ENCODE measurements at places on chromosomes 2 and 18.
A peak's percentile ranks its signal among the peaks of the same experiment; 100 is the strongest.

- no peak for DNase-seq
Measured at GRCh38 chr2:182428476-182428875, 1.6 kb upstream of the PDE1A start.

GRCh38 chr2:96747061-96747617, 7.3 kb upstream of the LMAN2L start:
- no peak for DNase-seq

GRCh38 chr2:172434821-172435605, 7.6 kb downstream of the ITGA6 start:
- no peak for DNase-seq

- DNase-seq: no peak
Measured at GRCh38 chr2:25514043-25514637, 159.2 kb downstream of the DTNB start.

DNA sequence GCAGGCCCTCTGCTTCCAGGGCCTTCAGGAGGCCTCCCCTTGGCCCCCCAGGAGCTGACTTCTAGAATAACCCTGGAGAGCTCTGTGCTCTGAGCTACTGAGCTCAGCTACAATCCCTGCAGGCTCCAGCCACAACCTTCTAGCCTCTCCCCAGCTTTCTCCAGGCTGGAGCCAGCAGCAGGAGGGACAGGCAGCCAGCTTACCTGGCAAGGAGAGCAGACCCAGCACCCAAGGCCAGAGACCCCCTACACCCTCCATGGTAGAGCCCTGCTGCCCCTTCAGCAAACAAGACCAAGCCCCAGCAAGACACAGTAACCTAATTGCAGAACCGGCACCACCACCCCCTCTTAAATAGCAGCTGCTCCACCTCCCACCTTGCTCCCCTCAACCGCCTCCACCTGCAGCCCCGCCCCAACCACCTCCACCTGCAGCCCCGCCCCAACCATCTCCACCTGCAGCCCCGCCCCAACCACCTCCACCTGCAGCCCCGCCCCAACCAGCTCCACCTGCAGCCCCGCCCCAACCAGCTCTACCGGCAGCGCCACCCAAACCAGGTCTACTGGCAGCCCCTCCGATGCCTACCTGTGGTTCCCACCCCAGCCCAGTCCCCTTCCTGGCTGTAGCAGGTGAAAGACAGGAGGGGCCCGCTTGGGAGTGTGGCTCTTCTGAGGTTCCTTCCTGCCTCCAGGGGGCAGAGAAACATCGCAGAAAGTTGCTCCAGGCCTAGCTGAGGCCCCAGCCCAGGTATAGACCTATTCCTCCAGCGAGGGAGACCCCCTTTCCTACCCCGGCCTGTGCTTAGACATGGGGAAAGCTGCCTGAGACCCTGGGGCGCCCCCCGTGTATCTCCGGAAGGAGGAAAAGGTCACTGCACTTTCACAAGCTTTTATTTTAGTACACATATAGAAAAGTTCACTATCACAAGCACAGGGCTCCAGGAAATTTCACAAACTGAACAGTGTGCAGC, at the start of gene ASTL:
Gene ASTL (minus strand): TSS at position 324 of the 967 bp plus-strand sequence. CDS start 66 bp downstream, at position 258.
- no peak for DNase-seq

DNA sequence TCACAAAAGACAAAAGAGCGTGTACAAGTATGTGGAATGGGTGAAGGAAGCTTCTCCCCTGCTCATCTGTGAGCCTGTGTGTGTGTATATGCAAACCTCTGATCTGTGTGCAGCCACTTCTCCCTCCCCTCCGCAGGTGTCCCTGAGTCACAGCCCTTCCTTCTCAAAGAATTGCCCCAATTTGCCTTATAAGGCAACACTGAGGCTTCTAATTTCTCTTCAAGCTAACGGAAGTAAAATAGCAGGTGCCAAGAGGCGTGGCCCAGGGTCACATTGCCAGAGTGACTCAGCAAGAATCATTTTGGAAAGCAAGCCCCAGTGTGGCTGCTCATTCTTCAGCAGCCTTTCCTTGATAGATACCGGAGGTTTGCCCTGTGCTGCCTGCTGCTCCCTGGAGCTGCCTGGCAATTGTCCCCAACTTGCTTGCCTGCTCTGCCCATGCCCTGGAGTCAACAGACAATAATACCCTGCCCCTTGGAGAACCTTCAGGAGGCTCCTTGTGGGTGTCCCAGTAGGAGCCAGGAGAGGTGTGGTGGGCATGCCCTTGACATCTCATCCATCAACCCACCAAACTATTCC, 37.3 kb upstream of the BMP10 start:
- DNase-seq: peak; percentile 55

- no peak for DNase-seq
Measured at GRCh38 chr18:46573156-46573555, 83.9 kb downstream of the LOXHD1 start.

GRCh38 chr2:200922439-200922838, 33.3 kb downstream of the NIF3L1 start:
- no peak for DNase-seq

- no peak for DNase-seq
Measured at GRCh38 chr18:42909095-42909494, 206.4 kb downstream of the RIT2 start.

DNA sequence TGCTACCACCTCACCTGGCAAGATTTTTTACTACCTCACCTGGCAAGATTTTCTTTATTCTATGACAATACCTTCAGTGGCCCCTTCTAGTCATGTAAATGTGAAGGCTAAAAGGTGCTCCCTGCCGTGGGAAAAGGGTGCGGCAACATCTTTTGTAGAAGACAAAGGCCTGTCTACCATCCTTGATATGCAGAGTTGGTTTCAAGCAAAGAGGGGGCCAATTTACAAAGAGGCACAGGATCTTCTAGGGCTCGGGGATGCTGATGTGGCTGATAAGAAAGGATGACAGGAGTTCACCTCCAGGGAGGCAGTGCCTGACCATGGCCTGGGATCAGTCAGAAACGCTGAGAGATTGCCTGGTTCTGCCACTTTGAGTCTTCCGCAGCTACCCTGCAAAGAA, 165.4 kb upstream of the SLC1A4 start:
- no peak for DNase-seq

DNA sequence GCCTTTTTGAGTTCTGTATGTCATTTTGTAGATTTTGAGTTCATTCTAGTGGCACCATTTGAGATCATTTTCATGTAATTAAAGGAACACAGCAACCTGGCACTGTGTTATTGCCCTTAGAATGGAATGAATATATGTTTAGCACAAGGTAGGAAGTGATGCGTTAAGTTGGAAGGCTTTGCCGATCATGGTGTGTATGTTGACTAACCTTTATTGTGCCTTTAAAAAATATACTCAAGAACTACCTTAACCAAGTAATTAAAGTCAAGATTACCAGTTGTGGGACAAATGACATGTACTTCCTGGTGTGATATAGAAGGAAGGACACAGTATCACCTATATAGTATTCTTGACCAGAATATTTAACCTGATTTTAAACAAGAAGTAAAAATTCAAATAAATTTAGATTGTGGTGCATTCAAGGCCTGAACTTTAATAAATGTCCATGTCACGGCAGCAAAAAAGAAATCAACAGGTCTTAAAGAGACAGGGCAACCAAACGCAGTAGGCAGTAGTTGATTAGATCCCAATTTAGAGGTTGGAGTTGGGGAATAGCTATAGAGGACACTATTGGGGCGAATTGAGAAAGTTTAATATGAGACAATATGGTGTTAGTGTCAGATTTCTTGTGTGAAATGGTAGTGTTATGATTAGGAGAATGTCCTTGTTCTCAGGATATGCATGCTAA, 68.6 kb downstream of the MSH2 start:
- DNase-seq: no peak

- peak; percentile 73 for DNase-seq
Measured at GRCh38 chr2:209579230-209579749, 155.4 kb downstream of the MAP2 start.

DNA sequence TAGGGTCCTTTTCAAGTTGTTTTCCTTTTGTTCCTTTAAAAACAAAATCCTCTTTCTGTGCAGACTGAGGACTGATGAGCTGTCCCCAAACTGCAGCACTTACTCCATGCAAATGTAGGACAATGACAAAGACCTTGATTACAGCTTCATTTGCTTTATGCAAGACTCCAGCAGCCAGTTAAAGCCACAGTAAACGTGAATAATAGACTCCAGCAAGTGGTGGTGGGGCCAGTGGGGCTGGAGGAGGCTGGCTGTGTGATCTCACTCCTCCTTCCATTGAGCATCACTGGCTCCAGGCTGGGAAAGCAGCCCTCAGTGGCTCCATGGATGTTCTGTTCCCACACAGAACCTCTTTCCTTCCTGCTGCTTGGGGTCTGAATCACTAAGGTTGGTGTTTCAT, 306.0 kb upstream of the CELF4 start:
- DNase-seq: no peak

DNA sequence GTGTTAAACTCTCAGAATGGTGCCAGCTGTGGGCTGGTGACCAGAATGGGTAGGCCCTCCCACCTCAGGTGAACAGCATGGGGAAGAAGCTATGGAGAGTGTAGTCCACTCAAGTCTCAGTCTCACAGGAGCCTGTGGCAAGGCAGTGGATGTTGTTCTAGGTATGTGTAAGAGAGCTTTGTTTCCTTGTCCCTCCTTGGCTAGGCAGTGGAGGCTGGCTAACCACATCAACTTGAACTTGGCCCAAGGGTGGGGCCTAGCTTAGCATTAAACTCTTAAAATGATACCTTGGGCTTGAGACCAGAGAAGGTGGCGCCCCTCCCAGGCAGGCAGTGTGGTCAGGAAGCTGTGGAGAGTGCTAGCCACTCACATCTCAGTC, 53.2 kb upstream of the SLC4A10 start:
- no peak for DNase-seq

GRCh38 chr2:224528171-224528570, 57.0 kb downstream of the CUL3 start:
- peak; percentile 22 for DNase-seq
